ENCODE measurements at places on chromosomes 5 and 9.
A peak's percentile ranks its signal among the peaks of the same experiment; 100 is the strongest.

GRCh38 chr5:97046270-97046982 is 96.0 kb downstream of the LIX1 start:
- DNase-seq = no peak

GRCh38 chr9:105431424-105432246 is 16.2 kb upstream of the FSD1L start:
- DNase-seq = no peak

GRCh38 chr5:130836729-130837649 is 328.1 kb downstream of the HINT1 start:
- no peak for DNase-seq

DNA sequence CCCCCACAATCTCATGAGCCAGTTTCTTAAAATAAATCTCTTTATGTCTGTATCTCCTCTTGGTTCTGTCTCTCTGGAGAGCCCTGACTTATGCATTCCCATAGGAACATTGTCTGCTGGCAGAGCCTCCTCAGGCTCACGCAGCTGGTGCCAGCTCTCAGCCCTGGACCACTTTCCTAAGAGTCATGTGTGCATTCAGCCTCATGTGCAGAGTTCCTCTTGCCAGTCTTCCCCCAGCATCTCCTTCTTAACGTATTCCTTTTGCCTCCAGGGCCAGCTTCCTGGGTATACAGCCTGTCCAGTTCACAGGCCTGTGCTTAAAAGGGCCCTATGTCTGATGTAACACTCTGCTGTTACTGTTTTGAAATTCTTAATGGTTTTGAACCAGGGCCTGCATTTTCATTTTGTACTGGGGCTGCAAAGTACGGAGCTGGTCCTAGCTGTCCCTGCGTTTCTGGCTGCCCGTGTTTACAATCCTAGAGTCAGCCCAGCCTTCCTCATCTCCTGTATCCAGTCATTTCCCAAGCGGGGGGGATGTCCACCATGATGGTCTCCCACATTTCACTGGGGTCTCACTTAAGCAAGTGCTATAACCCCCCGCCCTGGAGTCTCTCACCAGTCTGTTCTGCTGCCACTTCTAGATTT is 18.1 kb downstream of the ANKRD33B start:
- DNase-seq = peak; percentile 42

- no peak for DNase-seq
These were observed 413.6 kb downstream of the ENC1 start for GRCh38 chr5:74226716-74227485.

- DNase-seq = no peak
These were observed 136.6 kb downstream of the GABBR2 start for GRCh38 chr9:98572054-98572627.

DNA sequence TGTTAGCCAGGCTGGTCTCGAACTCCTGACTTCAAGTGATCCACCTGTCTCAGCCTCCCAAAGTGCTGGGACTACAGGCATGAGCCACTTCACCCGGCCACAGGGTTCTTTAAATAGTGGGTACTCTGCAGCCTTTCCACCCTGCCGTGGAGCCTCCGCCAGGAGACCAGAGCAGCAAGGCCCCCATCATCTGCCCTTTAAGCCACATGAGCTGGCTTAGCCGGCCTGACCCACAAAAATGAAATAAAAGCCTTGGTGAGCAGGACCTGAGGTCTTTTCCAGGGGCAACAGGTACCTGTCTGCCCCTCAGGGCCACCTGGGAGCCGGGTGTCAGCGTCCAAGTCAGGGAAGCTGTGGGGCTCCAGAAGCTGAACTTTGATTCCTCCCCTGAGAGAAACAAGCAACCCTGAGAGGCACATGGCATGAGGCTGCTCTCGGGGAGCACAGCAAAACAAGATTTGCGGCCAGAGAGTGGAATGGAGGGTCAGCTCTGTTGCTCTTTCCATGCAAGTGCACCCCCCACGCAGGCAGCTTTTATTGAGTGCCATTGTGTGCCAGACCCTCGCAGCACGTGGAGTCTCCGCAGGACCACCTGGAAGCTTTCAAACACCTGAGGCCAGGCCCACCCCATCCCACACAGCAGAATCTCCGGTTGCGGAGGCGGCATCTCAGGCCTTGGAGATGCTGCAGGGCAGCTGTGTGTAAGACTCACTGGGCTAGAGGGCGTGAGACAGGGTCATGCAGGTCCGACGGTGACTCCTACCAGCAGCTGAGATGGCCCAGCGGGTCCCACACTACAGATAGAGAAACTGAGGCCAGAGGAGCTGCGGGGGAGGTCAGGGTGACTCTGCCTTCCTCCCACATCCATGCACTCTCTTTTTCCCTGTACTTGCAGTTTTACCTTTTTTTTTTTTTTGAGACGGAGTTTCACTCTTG is 4.8 kb upstream of the WNK2 start:
- DNase-seq = no peak

DNA sequence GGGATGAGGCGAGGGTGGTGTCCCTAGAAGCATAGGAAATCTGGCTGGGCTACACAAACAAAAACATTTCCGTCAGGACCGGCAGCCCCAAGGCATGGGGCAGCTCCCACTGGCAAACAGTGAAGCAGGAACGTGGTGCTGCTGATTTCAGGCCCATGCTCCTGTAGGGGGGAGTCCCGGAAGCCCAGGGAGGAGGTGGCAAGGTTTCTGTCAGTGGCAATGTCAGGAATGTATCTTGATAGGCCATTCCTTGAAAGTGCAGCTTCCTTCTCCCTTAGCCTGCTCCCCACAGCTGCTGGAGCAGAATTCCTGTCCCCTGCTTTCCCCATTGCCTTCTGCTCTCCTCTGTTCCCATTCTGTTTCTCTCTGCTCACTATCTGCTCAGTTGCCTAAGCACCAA is 42.4 kb downstream of the MRRF start:
- no peak for DNase-seq

GRCh38 chr9:135602789-135603481 is 36.4 kb downstream of the GLT6D1 start:
- no peak for DNase-seq

DNA sequence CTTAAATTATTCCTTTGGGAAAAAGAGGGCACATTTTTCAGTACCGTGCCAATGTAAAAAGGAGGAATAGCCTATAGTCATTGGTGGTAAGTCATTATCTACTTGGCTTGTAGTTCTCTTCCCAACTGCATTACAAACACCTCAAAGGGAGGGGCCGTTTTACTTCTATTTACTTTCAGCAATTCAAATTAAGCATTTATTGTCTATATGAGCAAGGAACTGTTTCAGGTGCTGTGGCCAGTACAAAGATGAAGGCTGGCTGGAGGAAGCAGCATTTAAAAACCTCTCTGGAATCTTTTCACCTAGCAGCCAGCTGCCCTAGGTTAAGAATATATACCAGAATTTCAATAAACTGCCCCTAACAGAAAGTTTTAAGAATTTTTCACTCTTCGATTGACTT is 48.9 kb downstream of the SEMA6A start:
- DNase-seq = no peak

DNA sequence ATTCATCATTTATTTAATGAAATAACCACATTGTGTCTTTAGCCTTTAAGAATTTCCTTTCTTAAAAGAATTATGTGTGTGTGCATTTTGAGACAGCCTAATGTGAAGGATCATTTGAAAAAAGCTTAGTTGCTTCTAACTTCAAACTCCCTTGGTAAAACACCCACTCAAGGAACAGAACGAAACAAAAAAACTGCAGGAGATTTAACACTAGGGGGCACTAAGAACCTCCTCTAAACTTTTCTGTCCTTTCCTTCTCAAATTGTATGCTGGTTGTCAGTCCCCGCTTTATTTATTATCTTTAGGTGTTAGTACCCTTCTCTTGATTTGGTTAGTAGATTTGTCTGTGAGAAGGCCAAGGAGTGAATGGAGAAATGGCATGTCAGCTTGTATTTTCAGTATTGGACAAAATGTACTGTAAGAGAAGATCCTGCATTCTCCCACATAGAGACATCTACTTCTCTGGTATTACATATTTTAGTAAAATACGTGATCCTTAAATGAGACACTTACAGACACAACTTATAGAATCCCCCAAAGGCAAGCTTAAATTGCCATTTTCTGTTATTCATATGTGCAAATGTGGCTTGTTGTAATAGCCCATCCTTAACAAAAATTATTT is 229.7 kb downstream of the MRPS30 start:
- no peak for DNase-seq

- DNase-seq = peak; percentile 24
These were observed 11.1 kb upstream of the NADK2 start for GRCh38 chr5:36252722-36253365.

DNA sequence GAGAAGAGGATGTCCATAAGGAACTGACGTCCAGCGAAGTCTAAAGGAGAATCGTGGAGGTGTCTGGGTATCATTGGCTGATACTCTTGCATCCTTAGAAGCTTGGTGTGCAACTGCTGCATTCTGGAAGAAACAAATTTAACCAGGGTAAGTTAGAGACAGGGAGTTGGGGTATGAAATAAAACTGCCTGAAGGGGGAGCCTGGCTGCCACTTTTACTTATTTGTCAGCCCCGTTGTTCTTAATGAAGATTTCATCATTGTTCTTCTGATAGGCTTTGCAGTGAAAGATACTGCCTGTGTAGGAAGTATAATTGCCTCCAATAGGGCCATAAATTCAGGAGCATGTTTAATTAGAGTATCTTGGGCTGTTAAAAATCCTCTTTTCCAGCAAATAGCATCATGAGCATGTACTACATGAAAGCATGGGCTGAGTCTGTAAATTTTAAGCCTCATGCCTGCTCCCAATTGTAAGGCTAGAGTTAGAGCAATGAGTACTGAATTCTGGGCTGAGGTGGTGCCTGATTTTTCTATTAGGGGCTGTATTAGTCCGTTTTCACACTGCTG is 1264.5 kb upstream of the ACO1 start:
- DNase-seq = peak; percentile 9

GRCh38 chr5:154829589-154830218 is 20.7 kb downstream of the FAXDC2 start:
- no peak for DNase-seq

DNA sequence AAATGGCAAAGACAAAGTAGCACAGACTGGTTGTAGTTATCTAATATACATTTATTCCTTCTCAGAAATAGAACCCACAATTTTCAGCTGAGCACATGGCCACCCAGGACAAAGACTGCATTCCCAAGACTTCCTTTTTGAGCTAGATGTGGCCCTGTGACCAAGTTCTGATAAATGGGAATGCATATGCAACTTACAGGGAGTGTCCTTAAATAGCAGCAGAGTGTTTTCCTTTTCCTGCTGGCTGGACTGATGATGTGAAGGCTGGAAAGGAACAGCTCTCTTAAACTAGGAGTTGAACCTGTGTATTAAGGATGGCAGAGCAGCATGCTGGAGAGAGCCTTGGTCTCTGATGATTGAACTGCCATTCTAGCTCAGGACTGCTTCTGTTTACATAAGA is 74.7 kb upstream of the TNPO1 start:
- DNase-seq = no peak

- no peak for DNase-seq
These were observed 302.5 kb downstream of the TENT4A start for GRCh38 chr5:7015586-7016256.

DNA sequence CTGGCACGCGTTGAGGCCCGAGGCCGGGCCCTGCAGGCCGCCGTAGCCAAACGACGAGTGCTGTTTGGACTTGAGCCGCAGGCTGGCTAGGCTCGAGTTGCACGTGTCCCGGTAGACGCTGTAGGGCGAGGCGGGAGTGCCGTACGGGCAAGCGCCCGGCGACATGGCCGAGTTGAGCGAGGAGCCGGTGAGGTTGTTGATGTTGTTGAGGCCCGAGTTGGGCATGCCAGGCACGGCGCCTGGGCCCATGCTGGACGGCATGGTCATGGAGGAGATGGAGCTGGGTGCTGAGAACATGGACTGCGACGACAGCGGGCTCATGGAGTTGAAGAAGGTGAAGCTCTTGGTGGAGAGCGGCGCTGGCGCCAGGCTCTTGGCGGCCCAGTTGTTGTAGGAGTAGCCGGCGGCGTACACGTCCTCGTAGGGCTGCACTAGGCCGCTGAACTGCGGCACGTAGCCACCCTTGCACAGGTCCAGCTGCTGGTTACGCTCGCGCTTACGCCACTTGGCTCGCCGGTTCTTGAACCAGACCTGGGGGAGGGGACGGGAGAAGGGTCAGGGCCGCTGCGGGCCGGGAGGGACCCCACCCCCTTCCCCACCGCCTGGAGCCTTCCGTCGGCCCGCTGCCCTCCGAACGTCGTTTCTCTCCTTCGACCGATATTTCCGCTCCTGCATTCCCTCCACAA is 5.1 kb downstream of the PITX1 start:
- DNase-seq = no peak

GRCh38 chr9:25964239-25964638 is 286.0 kb upstream of the TUSC1 start:
- DNase-seq = peak; percentile 42

- DNase-seq = no peak
These were observed 399.8 kb downstream of the OSTF1 start for GRCh38 chr9:75487856-75488718.

All from fibroblast of the conjunctiva (primary cell).